ENCODE measurements at places on chromosomes 13 and 19. TPM values are rescaled to one million over a fixed set of nuclear protein-coding genes. Genes with fewer than 3 reads are reported as not detected.

DNA sequence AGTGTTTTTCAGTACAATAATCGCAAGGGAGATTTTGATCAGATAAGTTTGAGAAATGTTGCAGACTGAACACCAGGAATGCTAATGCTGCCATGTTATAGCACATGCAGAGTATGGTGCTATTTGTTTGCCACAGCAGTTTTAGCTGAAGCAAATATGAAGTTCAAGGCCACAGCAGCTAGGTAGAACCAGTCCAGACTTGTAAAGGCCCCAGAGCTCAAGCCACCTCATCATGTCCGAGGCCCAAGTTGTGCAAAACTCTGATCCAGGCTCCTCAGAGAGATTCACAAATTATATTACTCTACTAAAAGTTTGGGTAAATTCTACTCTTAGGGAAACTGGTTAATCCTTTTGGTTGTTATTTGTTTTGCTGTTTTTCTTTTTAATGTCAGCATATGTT lies 2702.6 kb downstream of the PCDH9 start:
- no peak for ATAC-seq

- ATAC-seq: no peak
Observed at GRCh38 chr19:29573486-29573885, 32.6 kb upstream of the POP4 start.

DNA sequence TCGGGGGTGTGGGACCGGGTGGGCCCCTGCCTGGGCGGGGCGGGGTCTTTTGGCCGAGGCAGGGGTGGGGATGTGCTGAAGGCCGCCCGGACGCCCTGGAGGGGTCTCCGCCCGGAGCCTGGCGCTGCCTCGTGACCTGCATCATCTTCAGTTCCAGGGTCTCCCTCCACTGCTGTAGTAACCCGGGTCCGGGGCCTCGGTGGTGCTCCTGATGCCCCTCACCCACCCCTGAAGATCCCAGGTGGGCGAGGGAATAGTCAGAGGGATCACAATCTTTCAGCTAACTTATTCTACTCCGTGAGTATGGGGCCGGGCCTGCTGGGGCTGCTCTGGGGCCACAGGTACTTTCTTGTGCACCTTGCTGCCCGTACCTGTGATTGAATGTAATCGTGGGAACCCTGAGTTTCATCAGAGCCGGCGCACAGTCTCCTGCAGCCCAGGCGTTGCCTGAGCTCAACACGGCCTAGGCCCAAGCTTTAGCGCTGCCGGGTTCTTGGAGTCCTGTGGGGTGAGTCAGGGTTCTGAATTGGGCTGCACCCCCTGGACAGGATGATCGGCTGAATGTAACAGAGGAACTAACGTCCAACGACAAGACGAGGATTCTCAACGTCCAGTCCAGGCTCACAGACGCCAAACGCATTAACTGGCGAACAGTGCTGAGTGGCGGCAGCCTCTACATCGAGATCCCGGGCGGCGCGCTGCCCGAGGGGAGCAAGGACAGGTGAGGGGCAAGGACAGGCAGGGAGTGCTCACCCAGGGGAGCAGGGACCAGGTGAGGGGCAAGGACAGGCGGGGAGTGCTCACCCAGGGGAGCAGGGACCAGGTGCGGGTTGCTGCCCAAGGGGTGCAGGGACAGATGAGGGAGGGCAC lies 10.5 kb downstream of the PEAK3 start:
- ATAC-seq: no peak

- ATAC-seq: peak; percentile 32
Observed at GRCh38 chr19:53432088-53432661, 391 bp downstream of the ZNF761 start.

- ATAC-seq: peak; percentile 70
Observed at GRCh38 chr19:40614622-40615411, 13.6 kb downstream of the LTBP4 start.

DNA sequence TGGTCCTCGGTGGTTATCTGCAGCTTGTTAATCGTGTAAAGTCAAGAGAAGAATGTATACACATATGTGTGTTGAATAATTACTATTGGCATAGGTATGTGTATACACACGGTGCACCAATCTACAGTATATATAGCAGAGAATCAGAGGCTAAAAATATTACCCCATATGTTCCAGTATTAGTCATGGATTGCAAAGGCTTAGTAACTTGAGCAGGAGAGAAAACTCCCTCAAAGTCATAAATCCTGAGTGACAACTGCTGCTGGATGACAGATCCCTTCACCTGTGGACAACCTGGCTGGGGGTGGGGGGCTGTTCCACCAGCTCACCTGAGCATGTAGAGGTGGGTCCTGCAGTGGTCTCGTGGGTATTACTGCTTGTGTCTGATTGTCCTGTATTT lies 185.0 kb downstream of the ZNF536 start:
- no peak for ATAC-seq

DNA sequence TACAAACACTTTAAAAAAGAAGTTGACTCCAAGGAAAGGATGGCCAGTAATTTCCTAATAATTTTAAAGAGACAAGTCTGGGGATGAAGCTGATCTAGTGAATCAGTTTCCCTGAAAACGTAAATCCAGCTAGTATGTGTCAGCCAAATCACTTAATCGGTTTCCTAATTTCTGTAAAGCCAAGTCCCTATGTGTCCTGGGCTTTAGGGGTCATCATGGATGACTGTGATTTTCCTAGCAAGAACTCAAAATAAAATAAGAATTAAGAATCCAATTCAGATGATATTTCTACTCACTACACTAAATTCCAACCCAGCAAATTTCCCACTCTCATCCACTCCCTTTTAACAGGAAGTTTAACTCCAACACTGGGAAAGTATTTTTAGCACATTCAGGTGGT lies 35.9 kb downstream of the ELF1 start:
- no peak for ATAC-seq

DNA sequence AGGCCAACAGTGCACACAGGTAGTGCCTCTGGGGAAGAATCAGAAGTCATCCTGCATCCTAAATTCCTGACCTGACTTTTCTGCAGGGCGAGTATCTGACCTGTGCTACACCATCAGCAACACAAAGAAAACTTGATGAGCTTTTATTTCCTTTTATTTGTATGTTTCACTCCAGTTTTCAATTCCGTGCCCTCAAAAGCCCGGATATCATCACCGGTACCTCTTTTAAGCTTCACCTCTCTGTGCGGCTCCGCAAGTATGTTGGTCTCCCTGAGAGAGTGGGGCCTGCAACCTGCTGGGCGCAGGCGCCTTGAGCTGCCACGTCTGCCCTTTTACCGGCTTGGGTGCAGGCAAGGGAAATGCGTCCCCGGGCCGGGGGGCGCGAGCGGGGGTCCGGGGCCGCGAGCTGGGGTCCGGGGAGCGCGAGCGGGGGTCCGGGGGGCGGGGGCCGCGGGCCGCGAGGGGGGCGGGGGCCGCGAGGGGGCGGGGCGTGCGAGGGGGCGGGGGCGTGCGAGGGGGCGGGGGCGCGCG lies 4.3 kb upstream of the DUXA start:
- ATAC-seq: peak; percentile 81

GRCh38 chr19:38081547-38082255 lies 142.3 kb downstream of the DPF1 start:
- no peak for ATAC-seq

DNA sequence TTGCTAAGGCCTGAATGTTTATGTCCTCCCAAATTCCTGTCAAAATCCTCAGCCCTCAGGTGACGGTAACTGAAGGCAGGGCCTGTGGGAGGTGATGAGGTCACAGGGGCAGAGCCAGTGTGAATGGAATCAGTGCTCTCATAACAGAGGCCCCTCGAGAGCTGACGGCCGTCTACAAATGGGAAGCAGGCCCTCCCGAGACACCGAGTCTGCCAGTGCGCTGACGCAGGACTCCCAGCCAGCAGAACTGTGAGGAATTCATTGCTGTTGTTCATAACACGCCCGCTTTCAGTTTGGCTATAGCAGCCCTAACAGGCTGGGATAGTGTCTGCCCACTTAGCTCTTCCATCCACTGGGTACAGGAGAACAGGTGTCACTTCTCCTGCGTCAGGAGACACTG lies 41.2 kb downstream of the CARS2 start:
- no peak for ATAC-seq

- ATAC-seq: no peak
Observed at GRCh38 chr13:29706923-29707322, 111.4 kb upstream of the SLC7A1 start.

DNA sequence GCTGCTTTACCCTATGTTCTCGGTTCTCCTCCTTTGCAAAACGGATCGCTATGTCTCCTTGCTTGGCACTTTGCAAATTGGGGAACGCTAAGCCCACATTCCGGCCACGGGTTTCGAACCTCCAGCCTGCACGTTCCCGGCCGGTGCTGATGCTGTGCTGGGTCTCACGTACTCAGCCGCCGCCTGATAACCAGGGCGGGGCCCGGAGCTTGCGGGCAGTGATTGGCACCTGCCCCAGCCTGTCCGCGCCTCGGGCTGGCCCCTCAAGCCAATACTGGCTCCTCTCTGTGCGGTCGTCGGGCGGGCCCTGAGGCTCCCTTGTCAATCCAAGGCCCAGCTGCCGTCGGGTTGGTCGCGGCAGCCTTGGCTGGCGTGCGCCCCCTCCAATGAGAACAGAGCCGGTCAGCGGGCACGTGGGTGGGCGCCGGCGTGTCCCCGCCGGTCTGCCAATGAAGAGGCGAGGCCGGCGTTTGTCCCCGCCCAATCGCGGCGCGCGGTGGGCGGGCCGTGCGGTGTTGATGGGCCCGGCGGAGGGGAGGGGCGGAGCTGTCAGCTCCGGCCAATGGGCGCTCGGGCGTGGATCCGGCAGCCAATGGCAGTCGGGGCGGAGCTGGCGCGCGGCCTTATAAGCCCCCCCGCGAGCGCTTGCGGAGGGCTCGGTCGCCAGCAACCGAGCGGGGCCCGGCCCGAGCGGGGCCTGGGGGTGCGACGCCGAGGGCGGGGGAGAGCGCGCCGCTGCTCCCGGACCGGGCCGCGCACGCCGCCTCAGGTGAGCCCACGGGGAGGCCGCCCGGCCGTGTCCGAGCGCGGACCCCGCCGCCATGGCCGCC lies at the start of gene KDM4B:
KDM4B (plus strand) TSS at position 652 of the 830 bp plus-strand sequence. CDS start 63,778 bp downstream, outside the sequence.
- peak; percentile 98 for ATAC-seq

- ATAC-seq: peak; percentile 41
Observed at GRCh38 chr13:99311748-99312492, 4.7 kb upstream of the GPR183 start.

GRCh38 chr13:108313382-108313781 lies 43.9 kb downstream of the TNFSF13B start:
- ATAC-seq: no peak

- ATAC-seq: no peak
Observed at GRCh38 chr13:80939581-80939980, 598.7 kb upstream of the SPRY2 start.

DNA sequence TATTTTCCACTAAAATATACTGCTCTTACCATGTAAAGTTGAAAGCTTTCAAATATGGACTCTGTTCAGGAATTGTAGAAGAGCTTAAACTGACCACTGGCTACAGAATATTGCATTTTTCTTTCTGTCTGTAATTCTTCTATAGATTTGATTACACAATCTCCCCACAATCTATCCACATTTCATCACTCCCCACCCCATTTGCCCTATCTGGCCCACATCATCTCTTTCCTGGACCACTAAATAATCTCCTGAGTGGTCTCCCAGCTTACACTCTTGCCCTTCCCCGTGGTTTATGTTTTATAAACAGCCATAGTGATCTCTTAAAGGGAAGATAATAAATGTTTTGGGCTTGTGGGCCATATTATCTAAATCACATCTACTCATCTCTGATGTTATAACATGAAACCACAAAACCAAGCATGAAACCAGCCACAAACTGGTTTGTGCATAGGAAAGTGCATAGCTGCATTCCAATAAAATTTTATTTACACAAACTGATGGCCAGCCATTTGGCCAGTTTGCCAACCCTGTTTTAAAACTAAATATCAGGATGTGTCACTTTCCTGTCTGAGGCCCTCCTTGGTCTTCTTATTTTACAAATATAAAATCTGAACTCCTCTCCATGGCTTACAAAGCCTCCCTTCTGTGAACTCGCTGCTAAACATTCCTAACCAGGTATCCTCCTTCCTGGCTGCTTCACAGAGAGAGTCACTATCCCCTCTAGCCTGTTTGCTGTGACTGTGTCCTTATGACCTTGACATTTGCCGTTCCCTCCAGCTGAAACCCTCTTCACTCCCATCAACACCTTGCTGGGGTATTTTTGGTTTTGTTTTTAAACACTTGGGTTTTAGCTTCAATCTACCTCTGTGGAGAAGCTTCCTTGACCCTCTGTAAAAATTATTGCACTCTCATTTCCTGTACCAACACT lies 500.9 kb downstream of the GPC6 start:
- no peak for ATAC-seq

DNA sequence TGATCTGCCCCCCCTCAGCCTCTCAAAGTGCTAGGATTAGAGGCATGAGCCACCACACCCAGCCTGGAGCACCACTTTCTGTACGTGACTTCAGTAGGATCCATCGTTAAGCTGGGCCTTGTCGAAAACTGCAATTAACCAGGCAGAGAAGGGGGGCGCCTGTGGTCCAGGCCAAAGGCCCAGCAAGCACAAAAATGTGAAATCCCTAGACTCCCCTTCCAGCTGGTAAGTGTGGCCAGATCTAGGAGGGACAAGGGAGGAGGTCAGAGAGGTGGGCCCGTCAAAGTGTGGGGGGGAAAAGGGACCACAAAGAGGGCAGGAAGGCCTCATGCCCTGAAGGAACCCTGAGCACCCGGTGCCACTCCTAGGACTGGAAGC lies 13.8 kb downstream of the DDX39A start:
- no peak for ATAC-seq

DNA sequence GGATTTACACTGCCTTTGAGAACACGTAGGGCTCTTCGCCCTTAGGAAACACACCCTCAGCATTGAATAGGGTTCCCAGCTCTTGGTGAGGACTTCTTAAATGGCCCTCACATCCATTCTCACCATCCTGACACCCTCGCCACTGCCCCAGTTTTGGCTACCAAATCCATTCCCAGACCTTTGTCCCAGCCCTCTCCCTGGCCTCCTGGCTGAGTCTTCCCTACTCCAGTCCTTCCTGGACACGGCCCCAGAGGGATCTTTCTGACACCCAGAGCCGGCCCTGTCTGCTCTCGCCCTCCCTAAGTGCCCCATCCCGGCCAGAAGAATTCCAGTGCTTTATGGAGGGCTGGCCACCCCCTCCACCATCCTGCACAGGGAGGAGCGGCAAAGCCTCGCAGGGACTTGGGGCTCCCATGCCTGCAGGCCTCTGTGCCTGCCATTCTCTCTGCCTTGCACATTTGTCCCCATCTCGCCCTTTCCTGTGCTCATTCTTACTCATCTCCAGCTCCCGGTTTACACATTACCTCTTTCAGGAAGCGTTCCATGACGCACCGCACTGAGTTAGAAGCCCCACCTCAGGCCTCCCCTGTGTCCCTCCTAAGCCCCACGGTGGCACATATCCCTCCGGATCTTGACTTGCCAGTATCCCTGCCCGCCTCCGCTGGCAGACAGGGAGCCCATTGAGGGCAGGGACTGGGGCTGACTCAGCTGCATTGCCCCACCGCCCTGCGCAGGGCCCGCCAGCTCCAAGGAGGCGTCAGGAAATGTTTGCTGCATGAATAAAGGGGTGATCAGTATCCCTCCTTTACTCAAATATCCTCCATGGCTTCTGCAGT lies 11.0 kb upstream of the KLK14 start:
- ATAC-seq: no peak

The CRB3 gene
- total RNA-seq: not detected

The ZNF69 gene
- 3.5 TPM for total RNA-seq

The IL4I1 gene
- not detected for total RNA-seq

The LIPE gene
- 6.3 TPM for total RNA-seq

The DPF1 gene
- not detected for total RNA-seq

The CASP14 gene
- not detected for total RNA-seq

The ADGRE2 gene
- 1.0 TPM for total RNA-seq

The VSTM1 gene
- not detected for total RNA-seq

The SYT5 gene
- not detected for total RNA-seq

The ZNF614 gene
- total RNA-seq: 17.1 TPM

The ACP5 gene
- 10.3 TPM for total RNA-seq

The NTF4 gene
- total RNA-seq: not detected

The ZNF829 gene
- total RNA-seq: 2.3 TPM

The LGALS14 gene
- total RNA-seq: not detected

The IZUMO4 gene
- 17.3 TPM for total RNA-seq

The NLRP11 gene
- not detected for total RNA-seq
